LoVo (cell line): ENCODE measurements at places on chromosomes 5 and 9.

GRCh38 chr9:86909388-86909787 lies 37.9 kb downstream of the GAS1 start:
- DNase-seq = no peak

- no peak for DNase-seq
Observed at GRCh38 chr5:180689071-180689694, 39.8 kb upstream of the FLT4 start.

DNA sequence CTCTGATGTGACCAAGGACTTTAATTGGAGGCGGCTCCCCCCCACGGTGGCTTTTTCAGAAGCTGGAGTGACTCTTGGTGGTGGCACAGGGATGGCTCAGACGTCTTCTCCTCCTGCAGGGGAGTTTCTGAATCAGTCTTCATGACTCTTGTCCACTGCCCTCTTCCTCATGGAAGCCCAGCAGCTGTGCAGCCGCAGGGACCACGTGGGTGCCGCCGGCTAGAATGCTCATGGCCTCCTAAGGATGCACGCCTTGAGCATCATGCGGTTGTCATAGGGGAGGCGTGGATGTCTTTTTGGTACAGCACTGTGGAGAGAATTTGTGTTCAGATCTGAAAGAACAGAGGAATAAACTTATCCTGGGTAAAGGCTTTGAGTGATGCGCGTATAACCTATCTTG lies 1.3 kb downstream of the TEX53 start:
- DNase-seq = no peak

DNA sequence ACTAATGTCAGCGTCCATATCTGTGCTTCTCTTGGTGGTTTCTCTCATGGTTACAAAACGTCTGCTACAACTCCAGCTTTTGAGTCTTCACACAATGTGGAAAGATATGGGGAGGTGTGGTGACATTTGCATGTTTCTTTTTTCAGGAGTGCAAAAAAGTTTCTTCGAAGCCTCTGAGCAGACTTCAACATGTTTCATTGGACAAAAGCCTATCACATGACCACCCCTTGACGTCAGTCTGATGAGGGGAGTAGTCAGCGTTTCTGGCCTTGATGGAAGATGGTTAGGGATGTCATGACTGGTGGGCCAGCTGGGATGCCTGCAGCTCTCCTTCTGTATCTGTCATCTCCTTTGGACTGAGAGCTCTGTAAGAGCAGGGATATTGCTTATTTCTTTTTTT lies 61.4 kb downstream of the PTPDC1 start:
- DNase-seq = no peak

DNA sequence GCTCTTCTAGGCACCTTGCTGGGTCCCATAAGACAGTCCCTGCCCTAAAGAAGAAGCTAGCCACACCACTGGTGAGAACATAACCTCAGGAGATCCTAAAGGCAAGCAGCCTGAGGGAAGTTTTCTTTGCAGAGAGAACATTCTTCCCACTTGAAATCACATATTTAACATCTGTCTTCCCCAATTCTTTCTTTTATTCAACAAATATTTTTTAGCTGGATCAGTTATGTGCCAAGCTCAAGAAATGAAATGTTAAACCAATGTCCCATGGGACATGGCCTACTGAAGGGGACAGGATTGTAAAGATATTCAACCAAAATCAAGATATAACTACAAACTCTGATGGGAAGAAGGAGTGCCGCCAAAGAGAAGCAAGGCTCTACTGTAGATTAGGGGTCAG lies 36.5 kb downstream of the FOXI1 start:
- no peak for DNase-seq

- no peak for DNase-seq
Observed at GRCh38 chr9:125839317-125839716, 92.1 kb downstream of the PBX3 start.
